COR-L47 (cell line): ENCODE measurements at places on chromosomes 5 and 9.

- no peak for DNase-seq
These were observed 20.4 kb downstream of the PDE8B start for GRCh38 chr5:77230727-77231470.

DNA sequence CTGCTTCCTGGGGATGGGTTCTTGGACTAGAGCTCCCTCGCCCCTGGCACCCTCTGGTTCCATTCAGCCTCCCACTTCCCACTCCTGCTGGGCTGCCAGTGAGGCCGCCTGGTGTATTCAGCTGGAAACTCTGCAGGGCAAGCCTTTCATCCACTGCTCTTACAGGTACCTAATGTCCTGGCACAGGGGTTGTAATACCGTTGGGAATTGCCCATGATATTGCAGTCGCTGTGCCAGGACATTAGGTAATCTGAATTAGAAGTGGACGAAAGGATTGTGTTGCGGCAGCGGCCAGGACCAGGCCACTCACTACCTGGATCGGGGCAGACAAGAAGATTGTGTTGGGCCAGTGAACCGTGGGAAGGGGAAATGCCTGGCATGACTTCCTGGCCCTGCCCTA is 13.1 kb downstream of the TMOD1 start:
- no peak for DNase-seq

DNA sequence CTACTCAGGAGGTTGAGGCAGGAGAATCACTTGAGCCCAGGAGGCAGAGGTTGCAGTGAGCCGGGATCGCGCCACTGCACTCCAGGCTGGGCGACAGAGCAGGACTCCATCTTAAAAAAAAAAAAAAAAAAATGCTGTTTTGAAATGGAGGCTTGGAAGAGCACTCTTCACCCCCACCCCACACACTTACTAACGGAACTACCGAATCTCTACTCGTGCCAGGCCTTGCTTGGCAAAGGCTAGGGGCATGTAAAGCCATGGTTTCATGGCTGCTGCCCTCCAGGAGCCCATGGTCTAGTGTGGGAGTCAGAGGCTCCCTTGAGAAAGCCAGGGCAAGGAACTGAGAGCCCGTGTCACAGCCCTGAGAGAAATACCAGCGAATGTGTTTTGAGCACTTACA is 21.3 kb downstream of the PCDHGC5 start:
- no peak for DNase-seq

DNA sequence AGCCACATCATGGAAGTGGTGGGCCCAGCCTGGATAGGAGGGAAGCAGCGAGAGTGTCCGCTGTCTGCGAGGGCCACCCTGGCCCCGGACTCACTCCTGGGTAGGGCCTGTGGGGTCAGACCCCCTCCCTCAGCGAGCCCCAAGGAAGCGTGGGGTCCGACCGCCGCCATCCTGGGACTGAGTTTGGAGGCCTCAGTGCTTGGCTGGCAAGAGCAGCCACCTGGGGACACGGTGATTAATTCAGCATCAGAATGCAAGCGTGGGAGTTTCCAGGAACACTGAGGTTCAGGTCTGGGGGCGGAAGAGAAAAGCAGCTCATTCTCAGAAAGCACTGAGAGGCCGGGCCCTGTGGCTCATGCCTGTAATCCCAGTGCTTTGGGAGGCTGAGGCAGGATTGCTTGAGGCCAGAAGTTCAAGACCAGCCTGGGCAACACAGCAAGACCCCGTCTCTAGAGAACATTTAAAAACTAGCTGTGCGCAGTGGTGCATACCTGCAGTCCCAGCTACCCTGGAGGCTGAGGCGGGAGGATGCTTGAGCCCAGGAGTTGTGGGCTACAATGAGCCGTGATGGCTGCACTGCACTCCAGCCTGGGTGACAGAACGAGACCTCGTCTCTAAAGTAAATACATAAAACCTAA is 18.3 kb upstream of the CAMSAP1 start:
- no peak for DNase-seq

GRCh38 chr9:112009656-112010055 is 113.0 kb downstream of the UGCG start:
- no peak for DNase-seq

DNA sequence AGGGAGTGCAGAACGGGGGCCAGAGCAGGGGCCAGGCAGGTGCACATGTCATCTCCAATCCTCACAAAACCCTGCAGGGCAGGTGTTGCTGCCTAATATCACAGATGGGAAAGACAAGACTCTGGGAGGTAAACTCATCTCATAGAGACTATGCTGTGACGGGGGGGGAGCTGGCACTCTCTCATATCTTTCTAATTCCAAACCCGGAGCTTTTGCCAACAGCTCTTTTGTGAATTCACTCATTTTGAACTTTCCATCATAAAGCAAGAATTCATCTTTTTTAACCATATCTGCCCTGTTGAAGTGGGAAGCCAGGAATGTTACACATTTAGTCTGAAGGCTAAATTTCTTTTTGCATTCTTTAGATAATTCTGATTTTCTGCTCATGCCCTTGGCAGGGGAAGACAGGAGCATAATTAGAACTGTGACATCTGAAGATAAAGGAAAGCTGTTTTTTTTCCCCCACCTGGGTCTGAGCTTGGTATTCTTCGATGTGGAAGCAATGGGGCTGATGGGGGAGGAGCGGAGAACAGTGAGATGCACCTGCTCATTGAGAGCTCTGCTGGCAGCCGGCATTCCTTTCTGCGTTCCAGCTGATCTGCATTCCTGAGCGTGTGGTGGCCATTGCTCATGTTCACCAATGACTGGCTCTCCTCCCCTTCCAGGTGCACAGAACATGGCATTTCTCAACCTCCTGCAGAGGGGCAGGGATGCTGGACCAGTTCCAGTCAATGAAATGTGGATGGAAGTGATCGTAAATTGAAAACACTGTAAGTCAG is 159.2 kb downstream of the NSG2 start:
- peak; percentile 54 for DNase-seq

- no peak for DNase-seq
These were observed 19.4 kb downstream of the ADAMTS16 start for GRCh38 chr5:5159282-5160103.

DNA sequence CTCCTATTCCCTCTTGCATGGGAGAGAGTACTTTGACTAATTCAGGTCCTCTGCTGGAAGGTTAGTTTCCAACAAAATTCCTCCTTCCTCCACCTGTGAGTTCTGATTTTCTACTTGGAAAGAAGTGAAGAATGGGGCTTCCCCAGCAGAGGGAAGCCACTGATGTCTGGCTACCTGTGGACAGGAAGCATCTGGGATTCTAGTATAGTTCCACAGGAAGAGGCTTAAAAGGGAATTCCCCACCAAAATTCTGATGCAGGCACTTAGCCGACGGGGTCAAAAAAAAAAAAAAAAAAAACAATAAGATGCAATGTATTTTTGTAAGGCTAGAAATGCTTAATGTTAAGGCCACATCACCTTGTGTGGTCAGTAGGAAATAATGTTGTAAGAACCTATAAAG is 33.4 kb downstream of the PCDHGC5 start:
- no peak for DNase-seq

- DNase-seq = no peak
These were observed 18.0 kb downstream of the IL5 start for GRCh38 chr5:132525299-132525724.

- DNase-seq = peak; percentile 11
These were observed 13.6 kb upstream of the GM2A start for GRCh38 chr5:151239237-151239861.

DNA sequence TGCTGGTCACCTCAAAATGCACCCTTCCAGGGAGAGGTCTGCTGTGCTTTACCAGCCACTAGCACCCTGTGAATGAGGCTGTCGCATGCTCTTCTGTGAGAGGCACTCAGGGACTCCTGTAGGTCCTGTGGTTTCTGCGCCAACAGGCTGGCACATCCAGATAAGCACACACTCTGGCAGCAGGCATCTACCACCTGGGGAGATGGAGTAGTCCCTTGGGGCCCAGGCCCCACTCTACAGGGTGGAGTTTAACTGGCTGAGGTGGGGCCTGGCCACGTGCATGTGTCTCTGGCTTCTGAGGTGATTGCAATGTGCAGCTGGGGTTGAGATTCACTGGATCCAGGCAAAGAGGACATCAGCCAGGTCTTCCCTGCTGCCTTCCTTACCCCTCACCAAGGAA is 32.3 kb downstream of the TMEM174 start:
- DNase-seq = peak; percentile 90

DNA sequence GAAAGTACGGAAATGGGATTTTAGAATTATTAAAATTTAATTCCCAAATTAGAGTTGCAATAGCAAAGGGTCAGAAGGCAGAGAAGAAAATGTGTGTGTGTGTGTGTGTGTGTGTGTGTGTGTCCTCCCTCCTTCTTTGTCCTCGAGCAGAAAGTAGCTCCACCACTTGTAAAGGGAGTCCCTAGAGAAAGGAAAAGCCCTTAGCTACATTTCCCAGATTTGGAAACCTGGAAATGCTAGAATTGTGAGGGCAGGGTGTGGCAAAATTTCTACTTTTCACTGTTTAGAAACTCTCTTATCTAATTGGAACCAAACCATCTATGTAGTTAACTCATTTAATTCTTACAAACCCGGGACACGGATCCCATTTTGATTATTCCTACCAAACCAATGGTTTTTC is 33.2 kb upstream of the LIFR start:
- no peak for DNase-seq

GRCh38 chr9:38434853-38435252 is 10.6 kb upstream of the IGFBPL1 start:
- DNase-seq = no peak

DNA sequence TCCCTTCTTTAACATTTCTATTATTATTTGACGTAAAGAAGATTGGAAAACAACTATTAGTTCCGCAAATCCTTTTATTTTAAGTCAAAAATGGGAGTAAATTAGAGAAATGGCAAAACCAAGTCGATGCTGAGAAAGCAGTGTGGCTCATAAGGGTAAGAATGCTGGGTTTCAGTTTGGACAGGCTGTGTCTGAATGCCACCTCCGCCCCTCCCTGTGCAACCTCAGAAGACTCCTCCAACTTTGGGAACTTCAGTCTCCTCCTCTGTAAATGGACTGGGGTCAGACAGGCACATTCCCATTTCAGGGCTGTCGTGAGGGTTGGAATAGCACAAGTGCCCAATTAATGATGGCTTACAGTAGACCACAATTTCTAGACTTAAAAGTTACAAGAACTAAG is 154.0 kb downstream of the GABBR2 start:
- DNase-seq = no peak

- DNase-seq = peak; percentile 4
These were observed 36.6 kb downstream of the CTNNA1 start for GRCh38 chr5:138789771-138790242.

DNA sequence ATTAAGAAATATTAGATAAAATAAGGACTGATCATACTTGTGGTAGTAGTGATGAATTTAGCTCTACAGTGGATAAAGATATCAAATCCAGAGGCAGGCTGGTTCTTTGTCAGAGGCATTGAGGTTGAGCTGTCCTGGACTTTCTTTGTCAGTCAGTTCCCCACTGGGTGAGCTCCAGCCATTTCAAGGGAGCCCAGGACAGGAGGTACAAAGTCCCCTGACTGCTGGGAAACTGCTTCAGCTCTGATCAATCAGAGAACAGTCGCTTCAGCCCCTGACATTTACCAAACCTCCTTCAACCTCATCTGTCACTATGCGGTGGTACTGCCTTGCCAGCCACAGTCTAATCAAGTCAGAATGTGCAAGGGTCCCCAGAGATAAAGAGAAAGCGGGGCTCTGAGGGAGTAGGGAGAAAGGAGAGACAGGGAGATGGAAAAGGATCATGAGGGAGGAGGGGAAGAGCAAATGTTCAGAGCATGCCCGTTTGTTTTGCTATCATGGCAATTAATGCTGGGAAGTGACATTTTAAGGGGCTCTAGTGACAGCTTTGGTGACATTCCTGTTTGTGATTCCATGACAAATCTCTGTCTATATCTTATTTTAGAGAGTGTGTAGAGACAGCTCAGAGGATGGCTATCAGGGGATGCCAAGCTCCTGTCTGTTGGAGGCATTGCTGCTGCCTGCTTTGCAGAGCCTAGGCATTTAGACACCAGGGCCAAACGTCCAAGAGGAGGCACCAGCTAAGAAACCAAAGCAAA is 223.2 kb downstream of the ASTN2 start:
- no peak for DNase-seq

DNA sequence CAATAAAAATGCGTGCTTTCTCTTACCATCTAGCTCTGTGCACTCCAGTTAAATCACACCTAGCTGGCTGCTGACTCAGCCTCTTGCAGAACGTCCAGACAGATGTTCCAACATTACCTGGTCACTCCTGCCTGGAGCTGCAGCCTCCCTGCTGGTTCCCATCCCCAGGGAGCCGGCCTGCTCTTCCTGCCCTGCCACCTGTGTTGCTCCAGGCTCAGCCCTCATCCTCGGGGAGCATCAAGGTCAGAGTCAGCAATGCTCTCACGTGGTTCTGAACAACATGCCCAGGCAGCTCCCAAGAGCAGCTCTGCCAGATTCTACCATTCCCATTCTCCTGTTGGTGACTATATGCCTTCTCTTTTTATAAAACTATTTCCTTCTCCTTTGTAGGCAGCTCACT is 81.3 kb downstream of the GADD45G start:
- peak; percentile 89 for DNase-seq

DNA sequence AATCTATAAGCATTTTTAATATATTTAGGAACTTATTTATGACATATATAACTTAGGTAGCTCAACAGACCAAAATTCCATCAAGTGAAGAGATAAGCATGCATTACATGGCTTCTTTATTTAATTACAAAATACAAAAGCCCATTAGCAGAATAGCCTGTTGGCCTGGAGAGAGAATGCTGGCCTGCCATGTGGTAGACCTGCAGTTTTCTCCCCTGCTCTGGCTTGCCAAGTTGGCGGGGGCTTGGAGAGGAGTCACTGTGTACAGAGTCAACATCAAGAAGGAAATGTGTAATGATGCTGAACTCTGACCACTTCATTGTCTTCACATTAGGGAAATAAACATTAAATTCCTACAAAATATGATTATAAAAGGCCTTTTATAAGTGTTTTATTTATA is 69.8 kb upstream of the CNTLN start:
- peak; percentile 34 for DNase-seq

DNA sequence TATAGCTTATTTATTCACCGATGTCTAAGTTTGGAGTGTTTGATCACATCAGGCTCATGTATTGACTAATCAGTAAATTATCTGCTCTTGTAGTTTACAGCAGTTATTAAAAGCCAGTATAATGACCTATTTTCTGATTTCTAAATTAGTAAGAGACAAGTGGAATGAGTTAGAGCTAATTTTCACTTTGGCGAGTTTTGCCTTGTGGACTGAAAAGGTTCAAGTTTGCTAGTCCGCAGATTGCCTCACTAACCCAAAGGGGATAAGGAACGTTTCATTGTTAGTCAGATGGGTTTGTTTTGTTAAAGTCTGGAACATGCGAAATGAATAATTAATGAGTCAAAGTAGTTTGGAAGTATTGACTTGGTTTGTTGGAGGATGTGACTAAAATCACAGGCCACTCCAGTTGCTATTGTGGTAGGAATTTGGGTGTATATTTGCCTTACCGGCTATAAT is 40.1 kb downstream of the SMARCA2 start:
- no peak for DNase-seq

- DNase-seq = no peak
These were observed 8.9 kb downstream of the PPP1R26 start for GRCh38 chr9:135488527-135488926.

DNA sequence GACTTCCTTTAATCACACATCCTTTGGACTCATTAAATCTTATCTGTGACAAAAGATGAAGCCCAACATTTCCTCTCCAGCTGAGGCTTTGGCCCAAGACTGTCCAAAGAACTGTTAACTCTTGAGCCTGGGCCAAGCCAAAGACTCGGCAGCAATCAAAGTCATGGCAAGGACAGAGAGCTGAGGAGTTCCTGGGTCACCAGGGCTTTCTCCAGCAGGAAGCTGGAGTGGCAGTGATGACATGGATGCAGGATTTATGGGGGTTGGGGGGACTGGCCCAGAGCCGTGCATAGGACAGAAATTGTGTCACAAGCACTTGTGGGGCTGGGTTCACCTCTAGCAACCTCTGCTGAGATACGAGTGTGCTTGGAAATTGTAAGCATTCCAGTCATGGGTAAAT is 440.3 kb downstream of the PLK2 start:
- no peak for DNase-seq

- DNase-seq = no peak
These were observed 16.6 kb upstream of the MEGF9 start for GRCh38 chr9:120730654-120731514.
